ENCODE measurements at places on chromosomes 2 and 18. TPM values are rescaled to one million over a fixed set of nuclear protein-coding genes. Genes with fewer than 3 reads are reported as not detected.

The LINC00305 gene
- not detected for total RNA-seq

The LHCGR gene
- total RNA-seq, result not detected

The STPG4 gene
- total RNA-seq, result not detected

The CERS6 gene
- 7.7 TPM for total RNA-seq

The HOXD8 gene
- total RNA-seq, result not detected

The DCTN1 gene
- total RNA-seq, result 113 TPM

The IL1B gene
- total RNA-seq, result not detected

The DCDC2C gene
- total RNA-seq, result not detected

The LIPT1 gene
- total RNA-seq, result 5.5 TPM

- H3K4me3 ChIP-seq, result no peak overlapping the region
- H3K27ac ChIP-seq, result no peak overlapping the region
- no peak for DNase-seq
- no peaks in the 10 kb centered on the region for H3K36me3 ChIP-seq
Measured at GRCh38 chr2:234805836-234806235, 146.0 kb upstream of the SH3BP4 start.

DNA sequence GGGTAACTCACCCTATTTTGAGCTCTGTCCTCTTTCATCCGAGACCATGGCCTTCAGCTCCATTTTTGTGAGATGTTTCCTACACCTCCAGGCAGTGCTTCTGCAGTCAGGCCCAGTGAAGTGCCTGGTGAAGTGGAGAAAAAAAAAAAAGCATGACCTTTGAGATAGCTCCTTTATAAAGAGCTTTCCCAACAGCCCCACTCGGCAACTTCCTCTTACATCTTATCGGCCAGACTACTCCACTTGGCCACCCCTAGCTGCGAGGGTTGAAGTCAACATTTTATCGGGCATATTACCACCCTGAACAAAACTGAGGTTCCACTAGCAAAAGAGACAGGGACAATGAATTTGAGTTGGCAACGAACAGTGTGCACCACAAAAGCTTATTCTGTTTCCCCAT is 124.8 kb upstream of the RNF152 start:
- H3K27me3 ChIP-seq, result no peaks in the 10 kb centered on the region
- H3K27ac ChIP-seq, result no peak overlapping the region
- DNase-seq, result no peak
- no peaks in the 10 kb centered on the region for H3K36me3 ChIP-seq
- no peaks in the 10 kb centered on the region for H3K4me1 ChIP-seq

DNA sequence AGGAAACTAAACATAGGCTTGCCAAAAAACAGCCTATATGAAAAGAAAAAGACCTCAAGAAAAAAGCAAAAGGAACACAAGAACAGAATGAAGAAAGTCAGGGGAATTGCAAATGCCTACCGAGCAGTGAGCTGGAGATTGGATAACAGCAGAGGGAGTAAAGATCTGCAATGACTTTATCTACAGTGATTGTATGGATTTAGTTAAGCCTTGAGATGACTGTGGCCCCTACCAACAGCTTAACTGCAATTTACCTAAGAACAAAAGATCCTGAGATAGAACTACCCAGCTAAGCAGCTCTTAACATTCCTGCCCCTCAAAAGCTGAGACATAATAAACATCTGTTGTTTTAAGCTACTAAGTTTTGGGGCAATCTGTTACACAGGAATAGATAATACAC is 20.5 kb downstream of the LNPK start:
- no peak overlapping the region for H3K27ac ChIP-seq
- no peaks in the 10 kb centered on the region for H3K4me1 ChIP-seq
- H3K36me3 ChIP-seq, result no peaks in the 10 kb centered on the region
- H3K27me3 ChIP-seq, result no peaks in the 10 kb centered on the region

- no peaks in the 10 kb centered on the region for H3K27me3 ChIP-seq
- H3K36me3 ChIP-seq, result no peaks in the 10 kb centered on the region
- no peaks in the 10 kb centered on the region for H3K4me1 ChIP-seq
- no peak overlapping the region for H3K27ac ChIP-seq
Measured at GRCh38 chr2:175017618-175018414, 12.6 kb upstream of the CHN1 start.

DNA sequence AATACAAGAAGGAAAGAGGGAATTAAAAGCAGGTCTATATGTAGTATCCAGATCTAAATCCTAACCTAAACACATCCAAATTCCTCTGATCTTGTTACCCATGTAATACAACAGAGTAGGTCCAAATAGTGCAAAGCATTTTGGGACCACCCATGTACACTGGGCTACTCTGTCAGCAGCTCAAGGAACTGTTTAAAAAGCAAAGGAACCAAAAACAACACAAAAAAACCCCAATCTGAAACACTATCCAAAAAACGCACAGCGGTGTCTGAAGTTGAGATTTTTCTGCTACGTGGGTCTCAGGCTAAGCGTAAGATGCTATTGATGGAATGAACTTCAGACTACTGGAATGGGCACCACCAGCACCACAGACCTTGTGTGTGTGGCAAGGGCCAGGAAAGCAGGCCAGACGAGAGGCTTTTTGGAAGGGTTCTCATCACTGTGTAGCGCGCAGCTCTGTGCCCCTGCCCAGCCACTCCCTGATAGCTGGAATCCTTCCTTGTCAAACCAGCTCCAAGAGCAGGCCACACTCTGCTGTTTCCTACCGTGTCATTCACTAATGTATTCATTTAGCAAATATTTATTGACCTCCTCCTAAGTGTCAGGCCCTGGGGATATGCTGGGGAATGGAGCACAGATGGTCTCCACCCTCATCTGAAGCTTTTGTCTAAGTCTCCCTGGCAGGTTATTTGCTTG is 101.4 kb downstream of the COLEC12 start:
- H3K36me3 ChIP-seq, result no peaks in the 10 kb centered on the region
- no peak overlapping the region for H3K4me3 ChIP-seq
- no peaks in the 10 kb centered on the region for H3K4me1 ChIP-seq
- H3K27ac ChIP-seq, result no peak overlapping the region
- no peak for DNase-seq

DNA sequence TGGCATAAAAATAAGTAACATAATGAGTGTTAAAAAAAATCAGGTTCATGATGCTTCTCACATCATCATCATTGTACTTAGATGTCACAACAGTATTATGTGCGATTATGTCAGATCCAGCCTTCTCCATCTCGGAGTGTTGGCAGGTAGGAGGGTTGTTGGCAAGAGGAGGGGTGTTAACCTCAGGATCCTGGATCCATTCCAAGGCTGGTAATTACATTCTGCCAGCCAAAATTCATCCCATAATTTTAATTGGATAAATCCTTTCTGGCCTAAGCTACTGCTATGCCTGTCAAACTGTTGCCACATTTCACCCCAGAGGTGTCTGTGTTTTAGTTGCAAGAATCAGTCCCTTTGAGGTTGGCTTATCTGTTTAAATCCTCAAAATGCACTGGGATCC is 891 bp upstream of the FTCDNL1 start:
- no peak overlapping the region for H3K4me3 ChIP-seq
- H3K27me3 ChIP-seq, result no peaks in the 10 kb centered on the region
- DNase-seq, result no peak
- H3K36me3 ChIP-seq, result no peaks in the 10 kb centered on the region
- H3K27ac ChIP-seq, result no peak overlapping the region
- peaks cover 4% of the 10 kb centered on the region for H3K4me1 ChIP-seq

GRCh38 chr2:221958224-221958623 is 340.6 kb downstream of the PAX3 start:
- no peaks in the 10 kb centered on the region for H3K4me1 ChIP-seq
- H3K36me3 ChIP-seq, result no peaks in the 10 kb centered on the region
- no peak overlapping the region for H3K4me3 ChIP-seq
- DNase-seq, result no peak
- H3K27me3 ChIP-seq, result no peaks in the 10 kb centered on the region
- no peak overlapping the region for H3K27ac ChIP-seq

DNA sequence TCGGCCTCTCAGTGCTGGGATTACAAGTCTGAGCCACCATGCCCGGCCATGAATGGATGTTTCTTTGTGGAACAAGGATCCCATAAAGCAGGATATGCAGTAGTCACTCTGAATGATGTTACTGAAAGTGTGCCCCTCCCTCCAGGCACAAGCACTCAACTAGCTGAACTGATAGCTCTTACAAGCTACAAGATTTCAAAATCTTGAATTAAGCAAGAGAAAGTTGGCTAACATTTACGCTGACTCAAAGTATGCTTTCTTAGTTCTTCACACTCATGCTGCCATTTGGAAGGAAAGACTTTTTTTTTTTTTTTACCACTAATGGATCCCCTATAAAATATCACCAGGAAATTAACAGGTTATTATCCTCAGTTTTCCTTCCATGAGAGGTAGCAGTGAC is 549.0 kb upstream of the PKDCC start:
- no peak overlapping the region for H3K4me3 ChIP-seq
- no peaks in the 10 kb centered on the region for H3K36me3 ChIP-seq
- H3K27ac ChIP-seq, result no peak overlapping the region
- DNase-seq, result no peak
- no peaks in the 10 kb centered on the region for H3K4me1 ChIP-seq
- no peaks in the 10 kb centered on the region for H3K27me3 ChIP-seq

GRCh38 chr2:165776013-165776412 is 18.0 kb downstream of the GALNT3 start:
- no peak overlapping the region for H3K27ac ChIP-seq
- H3K36me3 ChIP-seq, result no peaks in the 10 kb centered on the region
- H3K4me1 ChIP-seq, result no peaks in the 10 kb centered on the region
- H3K27me3 ChIP-seq, result no peaks in the 10 kb centered on the region
- H3K4me3 ChIP-seq, result no peak overlapping the region
- DNase-seq, result no peak

DNA sequence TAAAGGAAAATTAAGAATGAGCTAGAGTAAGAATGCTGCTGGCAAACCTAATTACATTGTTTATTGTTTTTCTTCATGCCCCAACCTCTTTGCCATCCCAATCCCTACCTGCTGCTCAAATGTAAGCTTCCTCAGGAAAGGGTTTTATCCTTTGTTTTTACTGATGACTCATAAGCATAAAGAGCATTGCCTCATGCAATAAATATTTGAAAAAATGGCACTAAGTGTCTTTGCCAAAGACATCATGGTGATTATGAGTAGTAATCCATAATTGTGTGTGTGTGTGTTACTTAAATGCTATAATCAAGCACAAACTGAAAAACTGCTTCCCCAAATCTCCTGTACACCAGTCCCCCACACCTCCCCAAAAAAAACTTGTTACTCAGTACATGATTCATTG is 53.4 kb downstream of the DNER start:
- no peak for DNase-seq
- H3K27ac ChIP-seq, result no peak overlapping the region
- no peaks in the 10 kb centered on the region for H3K36me3 ChIP-seq
- H3K4me1 ChIP-seq, result no peaks in the 10 kb centered on the region
- H3K27me3 ChIP-seq, result no peaks in the 10 kb centered on the region
- H3K4me3 ChIP-seq, result no peak overlapping the region

- H3K27me3 ChIP-seq, result no peaks in the 10 kb centered on the region
- DNase-seq, result no peak
- H3K36me3 ChIP-seq, result peaks cover 8% of the 10 kb centered on the region
- H3K27ac ChIP-seq, result no peak overlapping the region
- peaks cover 39% of the 10 kb centered on the region for H3K4me1 ChIP-seq
Measured at GRCh38 chr18:12837747-12838146, 46.3 kb downstream of the PTPN2 start.

DNA sequence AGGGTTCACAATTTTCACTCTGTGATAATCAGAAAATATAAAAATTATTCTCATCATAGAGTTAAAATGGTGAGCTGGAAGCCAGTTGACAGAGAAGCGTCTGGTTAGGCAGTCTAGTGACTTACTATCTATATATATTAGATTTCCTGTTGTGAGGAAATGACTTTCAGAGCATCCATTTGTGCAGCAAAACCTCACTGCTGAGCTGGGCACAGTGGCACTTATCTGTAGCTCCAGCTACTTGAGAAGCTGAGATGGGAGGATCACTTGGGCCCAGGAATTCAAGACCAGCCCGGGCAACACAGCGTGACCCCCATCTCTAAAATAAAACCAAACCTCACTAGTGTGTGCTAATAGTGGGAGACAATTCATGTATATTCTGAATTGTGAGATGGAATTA is 7.2 kb upstream of the KIAA2012 start:
- no peak overlapping the region for H3K4me3 ChIP-seq
- H3K36me3 ChIP-seq, result no peaks in the 10 kb centered on the region
- no peaks in the 10 kb centered on the region for H3K4me1 ChIP-seq
- no peak overlapping the region for H3K27ac ChIP-seq

DNA sequence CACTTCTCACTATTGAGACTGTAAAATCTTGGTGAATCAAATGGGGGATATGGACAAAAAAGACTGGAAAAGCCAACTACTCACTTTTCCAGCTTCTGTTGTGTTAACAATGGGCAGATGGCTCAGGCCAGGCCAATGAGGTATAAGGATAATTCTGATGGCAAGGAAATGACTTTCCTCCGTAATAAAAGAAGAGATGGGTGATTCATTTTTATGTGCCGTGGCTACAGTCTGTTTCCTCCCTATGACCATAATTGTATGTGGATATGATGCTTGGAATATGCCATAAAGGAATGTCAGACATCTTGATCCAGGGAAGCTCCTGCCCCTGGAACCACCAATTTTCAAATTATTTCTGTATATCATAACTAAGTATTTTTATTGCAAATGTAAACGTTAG is 406.8 kb downstream of the CCDC85A start:
- H3K4me3 ChIP-seq, result no peak overlapping the region
- no peak overlapping the region for H3K27ac ChIP-seq
- H3K36me3 ChIP-seq, result no peaks in the 10 kb centered on the region
- no peaks in the 10 kb centered on the region for H3K4me1 ChIP-seq

DNA sequence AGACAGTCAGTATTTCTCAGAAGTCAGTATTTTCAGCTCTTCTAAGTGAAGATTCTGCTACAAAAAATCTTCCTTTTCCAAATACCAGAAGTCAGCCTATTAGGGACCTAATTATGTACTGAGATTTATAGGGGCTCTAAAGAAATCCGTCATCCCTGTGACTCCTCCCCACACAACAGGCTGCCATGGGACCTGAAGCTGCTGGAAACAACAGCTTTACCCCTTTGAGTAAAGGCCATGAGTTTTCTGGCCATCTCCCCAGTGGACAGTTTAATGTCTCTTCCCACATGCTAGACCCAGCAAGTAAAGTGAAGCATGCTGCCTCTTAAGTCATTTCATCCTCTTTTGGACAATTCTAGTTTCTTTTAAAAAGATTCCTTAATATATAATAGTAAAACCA is 255.7 kb upstream of the ACVR2A start:
- no peak for DNase-seq
- H3K4me1 ChIP-seq, result no peaks in the 10 kb centered on the region
- H3K4me3 ChIP-seq, result no peak overlapping the region
- no peaks in the 10 kb centered on the region for H3K36me3 ChIP-seq

GRCh38 chr2:235945608-235946140 is 222.5 kb downstream of the GBX2 start:
- H3K4me3 ChIP-seq, result no peak overlapping the region
- no peaks in the 10 kb centered on the region for H3K4me1 ChIP-seq
- H3K36me3 ChIP-seq, result no peaks in the 10 kb centered on the region
- H3K27me3 ChIP-seq, result no peaks in the 10 kb centered on the region

- H3K27ac ChIP-seq, result no peak overlapping the region
- no peaks in the 10 kb centered on the region for H3K4me1 ChIP-seq
- H3K36me3 ChIP-seq, result no peaks in the 10 kb centered on the region
- no peak overlapping the region for H3K4me3 ChIP-seq
Measured at GRCh38 chr2:235489897-235490296, 3.9 kb upstream of the AGAP1 start.
